ENCODE measurements at places on chromosomes 5 and 9.

DNA sequence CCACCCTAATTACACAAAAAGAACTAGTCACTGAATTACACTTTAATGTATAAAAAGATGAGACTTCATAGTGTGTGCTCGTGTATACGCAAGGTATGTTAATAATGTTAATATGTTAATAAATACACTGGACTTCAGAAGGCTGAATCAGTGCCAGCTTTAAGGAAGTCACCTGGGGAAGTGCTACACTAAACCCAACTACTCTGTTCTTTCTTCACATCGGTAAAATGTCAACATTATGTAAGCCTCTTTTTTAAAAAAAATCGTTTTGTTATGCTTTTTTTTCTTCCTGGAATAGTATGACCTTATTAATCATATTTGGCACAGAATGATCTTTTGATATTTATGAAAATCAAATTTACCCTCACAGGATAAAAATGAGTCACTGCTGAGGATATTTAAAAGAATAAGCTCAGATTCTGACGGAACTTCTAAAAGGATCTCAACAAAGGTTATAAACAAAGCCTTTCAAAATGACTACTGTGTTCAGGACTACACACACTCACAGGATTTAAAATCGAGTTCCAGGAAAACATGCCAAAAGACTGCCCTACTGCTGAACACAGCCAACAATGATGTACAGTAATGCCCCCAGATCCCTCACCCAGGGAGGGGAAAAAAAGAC is 75.9 kb downstream of the AUH start:
- DNase-seq: no peak

DNA sequence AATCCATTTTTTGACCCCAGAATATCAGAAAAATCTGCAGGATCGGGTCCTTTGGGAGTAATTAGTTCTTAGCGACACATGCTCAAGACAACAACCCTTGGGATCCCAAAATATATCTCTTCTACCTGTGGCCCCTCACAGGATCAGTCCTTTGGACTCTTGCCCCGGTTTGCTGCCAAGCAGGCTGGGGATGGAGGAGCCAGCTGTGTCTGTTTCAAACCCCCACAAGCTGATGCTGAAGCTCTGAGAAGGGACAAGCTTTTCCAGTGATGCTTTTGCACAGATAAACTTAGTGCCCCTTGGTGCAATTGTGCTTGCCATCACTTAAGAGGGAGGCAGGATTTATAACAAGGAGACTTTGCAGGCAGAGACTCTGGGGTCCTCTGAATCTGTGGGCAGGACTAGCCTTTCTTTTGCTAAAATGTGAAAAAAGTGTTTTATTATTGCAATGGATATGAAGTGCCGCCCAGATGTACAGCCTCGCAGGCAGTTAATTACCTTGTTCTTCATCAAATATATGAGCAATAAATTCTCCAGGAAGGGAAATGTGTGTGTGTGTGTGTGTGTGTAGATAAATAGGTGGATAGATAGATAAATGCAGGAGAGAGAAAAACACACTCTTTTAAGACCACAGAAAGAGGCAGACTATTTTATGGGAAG is 9.6 kb upstream of the LHX2 start:
- no peak for DNase-seq

DNA sequence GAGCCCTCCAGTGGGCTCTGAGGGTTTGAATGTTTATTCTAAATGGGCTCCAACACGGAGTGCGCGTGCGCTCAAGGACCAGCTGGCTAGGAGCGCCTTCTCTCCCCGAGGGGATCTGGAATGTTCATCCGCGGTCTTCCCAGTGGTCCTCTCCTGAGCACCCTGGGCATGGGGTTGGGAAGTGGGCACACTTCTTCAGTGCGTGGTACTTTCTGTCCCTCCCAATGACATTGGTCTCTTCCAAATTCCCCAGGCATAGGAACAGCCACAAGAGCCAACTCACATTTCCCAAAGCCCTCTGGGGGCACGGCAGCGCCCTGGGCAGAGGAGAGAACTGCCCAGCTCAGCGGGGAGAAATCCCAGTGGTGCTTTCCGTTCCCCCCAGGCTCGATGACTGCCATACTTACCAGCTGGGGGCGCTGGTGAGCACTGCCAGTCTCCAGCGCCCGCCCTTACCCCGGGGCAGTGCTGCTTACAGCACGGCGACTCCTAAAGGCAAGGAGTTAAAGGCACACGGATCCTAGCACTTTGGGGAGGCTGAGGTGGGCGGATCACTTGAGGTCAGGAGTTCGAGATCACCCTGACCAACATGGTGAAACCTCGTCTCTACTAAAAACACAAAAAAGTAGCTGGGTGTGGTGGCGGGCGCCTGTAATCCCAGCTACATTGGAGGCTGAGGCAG is 29.9 kb upstream of the OBP2B start:
- DNase-seq: peak; percentile 32

DNA sequence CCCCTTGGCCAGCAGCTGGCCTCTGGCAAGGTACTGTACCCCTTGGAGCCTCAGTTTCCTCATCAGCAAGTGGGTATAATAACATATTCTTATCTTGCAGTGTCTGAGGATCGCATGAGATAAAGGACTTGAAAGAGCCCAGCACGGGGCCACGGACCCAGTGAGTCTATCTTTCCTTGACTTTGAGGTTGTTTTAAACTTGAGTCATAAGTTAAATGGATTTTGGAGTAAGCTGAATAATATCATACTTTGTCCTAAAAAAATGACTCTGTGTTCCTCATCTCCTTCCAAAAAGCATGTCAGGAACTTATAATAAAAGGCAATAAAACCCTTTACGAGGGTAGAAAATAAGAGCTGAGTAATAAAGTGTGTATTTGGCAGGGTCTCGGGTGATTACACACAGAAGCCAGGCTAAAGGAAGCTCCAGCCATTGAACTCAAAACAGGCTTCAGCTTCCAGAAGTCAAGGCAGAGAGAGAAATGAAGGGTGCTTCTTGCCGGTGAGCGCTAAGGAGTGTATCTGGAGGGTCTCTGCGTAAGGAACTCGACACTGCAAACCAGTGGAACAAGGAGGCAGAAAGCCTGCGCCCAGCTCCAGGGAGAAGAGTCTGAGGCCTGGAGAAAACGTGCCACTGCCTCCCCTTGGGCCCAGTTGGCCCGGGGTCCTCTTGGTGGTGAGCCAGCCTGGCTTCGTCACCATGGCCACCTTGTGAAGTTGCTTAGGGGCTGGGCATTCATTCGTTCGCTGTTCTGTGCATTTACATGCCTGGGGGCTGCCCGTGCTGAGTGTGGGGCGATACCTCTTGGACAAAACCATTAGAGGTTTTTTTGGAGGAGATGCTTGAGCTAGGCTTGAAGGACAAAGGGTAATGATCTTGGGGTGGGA is 72.4 kb upstream of the PHYKPL start:
- DNase-seq: peak; percentile 32

- no peak for DNase-seq
Measured at GRCh38 chr5:20044460-20044859, 56.5 kb upstream of the CDH18 start.

- no peak for DNase-seq
Measured at GRCh38 chr5:166926138-166926537, 1365.3 kb upstream of the WWC1 start.

- DNase-seq: no peak
Measured at GRCh38 chr9:135579356-135579755, 17.8 kb downstream of the PAEP start.

DNA sequence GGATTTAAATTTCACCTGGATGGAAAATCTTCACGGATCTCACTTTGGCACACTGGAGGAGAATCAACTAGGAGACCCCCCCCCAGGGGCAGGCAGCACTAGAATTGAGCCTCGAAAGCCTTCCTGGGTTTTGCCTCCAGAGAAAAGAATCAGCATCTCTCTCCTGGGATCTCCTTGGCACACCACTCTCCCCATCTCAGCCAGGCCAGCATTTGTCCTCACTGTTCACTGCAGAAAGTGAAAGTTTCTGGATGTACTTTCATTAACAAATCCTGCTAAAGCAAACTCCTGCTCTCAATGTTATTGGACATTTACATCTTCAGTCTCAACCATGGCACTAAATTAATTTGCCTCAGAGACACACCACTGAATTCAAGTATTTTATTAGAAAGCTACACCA is 312.2 kb downstream of the SLIT3 start:
- DNase-seq: no peak

DNA sequence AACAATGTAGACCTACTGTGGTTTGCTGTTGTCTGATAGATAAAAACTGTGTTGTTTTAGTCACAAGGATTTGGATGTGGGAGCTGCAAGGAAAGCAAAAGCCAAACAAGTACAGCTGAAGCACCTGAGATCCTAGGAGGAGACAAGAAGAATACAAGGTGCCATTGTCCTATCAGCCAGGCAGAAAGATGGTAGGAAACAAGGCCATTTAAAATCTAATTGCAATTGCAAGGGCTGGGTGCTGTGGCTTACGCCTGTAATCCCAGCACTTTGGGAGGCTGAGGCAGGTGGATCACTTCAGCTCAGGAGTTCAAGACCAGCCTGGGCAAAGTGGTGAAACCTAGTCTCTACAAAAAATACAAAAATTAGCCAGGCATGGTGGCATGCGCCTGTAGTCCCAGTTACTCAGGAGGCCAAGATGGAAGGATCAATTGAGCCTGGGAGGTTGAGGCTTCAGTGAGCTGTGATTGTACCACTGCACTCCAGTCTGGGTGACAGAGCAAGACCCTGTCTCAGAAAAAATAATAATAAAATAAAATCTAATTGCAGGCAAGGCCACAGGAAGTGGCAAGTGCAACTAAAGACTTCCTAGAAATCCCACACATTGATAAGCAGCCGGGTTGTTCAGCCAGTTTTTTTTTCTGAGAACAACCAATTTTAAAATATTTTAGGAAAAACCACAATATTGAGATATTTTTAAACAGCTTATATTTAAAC is 22.6 kb downstream of the DOCK8 start:
- DNase-seq: no peak

DNA sequence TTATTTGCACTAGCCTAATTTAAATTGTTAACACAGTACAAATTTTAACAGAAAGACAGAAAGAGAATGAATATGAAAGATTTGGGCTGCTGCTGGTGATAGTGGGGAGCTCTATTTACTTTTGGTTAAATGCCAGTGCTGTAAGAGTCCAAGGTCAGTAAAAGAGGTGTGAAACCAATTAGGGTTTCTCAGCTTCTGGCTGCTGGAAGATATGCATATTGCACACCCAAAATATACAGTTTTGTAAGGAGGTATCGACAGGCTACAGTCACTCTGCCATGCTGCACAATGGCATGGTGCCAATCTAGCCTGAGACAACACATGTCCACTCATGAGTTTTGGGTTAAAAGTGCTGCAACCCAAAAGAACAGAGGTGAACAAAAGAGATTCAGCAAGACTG is 79.3 kb downstream of the PPP2R2B start:
- no peak for DNase-seq

GRCh38 chr5:120368923-120369715 is 95.0 kb upstream of the PRR16 start:
- DNase-seq: no peak

DNA sequence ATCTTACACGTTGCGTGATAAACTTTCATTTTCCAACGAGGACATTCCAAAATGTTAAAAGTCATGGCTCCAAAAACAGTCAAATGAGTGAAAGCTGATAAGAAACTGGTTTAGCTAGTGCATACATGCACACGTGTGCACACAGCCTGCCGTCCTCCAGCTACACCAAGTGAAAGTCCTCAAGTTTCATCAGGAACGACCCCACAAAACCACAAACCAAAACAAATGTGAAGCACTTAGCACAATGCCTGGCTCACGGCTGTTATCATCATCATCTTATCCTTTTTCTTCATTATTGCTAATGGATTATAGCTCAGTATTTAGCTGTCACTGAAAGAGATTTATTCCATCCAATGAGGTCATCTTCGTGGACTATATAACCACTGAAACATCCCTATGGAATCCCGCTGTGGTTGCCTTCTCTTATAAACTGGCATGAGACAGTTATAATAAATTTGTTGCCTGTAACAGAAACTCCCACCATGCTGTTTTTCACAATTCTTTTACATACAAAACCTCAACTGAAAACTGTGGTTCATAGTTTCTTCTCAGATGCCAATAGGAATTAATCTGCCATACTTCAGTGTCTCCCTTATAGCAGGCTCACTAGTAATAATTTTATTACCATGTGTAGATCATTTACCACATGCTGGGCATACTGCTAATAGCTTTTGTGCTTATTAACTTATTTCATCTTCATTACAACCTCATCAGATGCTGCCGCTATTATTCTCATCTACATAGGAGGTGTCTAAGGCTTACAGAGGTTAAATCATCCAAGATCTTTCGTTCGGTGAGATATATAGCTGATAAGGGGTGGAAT is 56.1 kb downstream of the SAXO1 start:
- peak; percentile 98 for DNase-seq

GRCh38 chr5:56595566-56595965 is 219.8 kb upstream of the MAP3K1 start:
- no peak for DNase-seq

GRCh38 chr5:32206053-32206452 is 31.9 kb upstream of the GOLPH3 start:
- DNase-seq: no peak

DNA sequence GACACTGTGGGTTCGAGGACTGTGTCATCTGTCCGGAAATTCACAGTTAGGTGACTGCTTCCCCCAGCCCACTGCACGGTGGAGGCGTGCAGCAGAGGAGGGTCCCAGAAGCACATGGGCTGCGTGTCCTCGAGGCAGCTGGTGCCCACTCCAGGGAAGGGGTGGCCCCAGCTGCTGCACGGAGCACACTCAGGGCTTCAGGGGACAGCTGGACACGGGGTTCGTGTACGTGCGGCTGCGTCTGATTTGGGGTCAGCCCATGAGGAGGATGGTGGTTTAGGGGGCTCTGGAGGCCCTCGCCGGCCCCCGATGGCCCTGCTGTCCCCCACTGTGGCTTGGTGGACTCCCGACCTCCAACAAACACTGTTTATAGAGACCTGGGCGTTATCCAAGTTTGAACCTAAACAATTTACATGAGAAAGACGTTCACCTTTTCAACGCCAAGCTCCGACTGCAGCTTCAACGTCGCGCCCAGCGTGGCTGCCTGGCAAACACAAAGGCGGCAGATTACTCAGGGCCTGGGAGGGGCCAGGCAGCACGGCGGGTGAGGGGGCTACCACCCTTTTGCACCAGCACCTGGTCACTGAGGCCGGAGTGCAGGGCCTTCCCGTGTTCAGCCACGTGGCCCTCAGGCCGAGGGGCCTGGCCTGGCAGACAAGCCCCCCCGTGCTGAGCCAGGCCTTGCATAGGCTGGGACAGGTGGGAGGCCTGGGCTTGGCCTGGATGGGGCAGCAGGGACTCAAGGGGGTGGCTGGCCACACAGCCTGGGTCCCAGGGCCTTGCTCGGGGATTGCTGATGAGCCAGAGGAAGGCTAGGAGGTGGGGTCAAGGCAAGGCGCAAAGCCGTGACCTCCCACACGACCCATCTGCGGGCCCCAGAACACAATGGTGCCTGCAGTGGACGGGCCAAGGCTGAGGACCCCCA is 55.2 kb downstream of the EXD3 start:
- DNase-seq: no peak

GRCh38 chr5:146917931-146918330 is 39.4 kb upstream of the PPP2R2B start:
- DNase-seq: no peak

DNA sequence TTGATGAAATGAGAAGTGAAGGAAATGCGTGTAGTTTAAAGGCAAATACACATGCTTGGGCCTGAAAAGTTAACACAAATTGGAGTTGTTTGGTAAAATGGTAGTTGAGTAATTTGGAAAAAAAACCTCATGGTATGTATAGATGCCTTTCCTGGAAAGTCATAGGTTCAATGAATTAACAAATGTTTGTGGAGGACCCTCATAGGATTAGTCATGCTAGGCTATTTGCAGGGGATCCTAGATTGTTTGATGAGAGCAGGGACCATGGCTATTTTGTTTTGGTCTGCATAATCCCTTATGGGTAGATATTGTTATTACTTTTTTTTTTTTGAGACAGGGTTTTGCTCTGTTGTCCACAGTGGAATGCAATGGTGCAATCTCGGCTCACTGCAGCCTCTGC is 93.5 kb upstream of the NR3C1 start:
- peak; percentile 81 for DNase-seq

All from fibroblast of skin of right quadriceps (primary cell).